Fibroblast of the conjunctiva (primary cell): ENCODE measurements at places on chromosomes 3 and 15.

DNA sequence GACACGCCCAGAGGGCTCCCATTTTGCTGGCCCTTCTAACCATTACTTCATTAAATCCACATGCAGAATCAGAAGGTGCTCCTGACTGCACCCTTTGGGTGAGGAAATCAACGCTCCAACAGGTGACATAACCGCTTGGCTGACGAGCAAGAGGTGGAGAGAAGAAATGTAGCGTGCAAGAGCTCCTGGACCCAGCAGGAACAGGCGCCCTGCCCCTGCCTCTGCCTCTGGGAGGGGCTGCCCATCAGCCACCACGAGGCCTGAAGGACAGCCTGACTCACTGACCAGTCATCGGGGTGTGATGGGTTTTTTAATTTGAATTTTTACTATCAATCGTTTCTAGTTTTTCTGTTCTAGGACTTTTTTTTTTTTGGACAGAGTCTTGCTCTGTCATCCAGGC, 218.2 kb downstream of the ADAMTS17 start:
- no peak for DNase-seq

DNA sequence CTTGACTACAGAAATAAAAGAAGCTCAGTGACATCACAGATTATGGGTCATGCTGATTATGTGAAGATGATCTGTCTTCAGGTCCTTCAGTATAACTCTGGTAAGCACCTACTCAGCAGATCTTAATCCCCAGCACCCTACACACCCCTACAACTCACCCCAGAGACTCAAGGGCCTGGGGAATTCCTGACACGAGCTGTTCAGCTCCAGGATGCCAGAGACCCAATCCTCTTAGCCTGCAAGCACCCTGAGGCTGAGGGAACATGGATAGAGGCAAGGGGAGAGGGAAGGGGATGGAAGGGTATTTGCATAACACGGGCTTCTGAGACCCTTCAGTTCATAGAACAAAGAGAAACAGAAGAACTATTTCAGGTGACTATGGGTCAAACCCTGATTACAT, 13.0 kb downstream of the GLB1 start:
- DNase-seq = no peak

GRCh38 chr3:108222853-108223565, 785 bp upstream of the IFT57 start:
- DNase-seq = no peak

GRCh38 chr3:195114786-195115599, 156.0 kb downstream of the XXYLT1 start:
- DNase-seq = no peak

DNA sequence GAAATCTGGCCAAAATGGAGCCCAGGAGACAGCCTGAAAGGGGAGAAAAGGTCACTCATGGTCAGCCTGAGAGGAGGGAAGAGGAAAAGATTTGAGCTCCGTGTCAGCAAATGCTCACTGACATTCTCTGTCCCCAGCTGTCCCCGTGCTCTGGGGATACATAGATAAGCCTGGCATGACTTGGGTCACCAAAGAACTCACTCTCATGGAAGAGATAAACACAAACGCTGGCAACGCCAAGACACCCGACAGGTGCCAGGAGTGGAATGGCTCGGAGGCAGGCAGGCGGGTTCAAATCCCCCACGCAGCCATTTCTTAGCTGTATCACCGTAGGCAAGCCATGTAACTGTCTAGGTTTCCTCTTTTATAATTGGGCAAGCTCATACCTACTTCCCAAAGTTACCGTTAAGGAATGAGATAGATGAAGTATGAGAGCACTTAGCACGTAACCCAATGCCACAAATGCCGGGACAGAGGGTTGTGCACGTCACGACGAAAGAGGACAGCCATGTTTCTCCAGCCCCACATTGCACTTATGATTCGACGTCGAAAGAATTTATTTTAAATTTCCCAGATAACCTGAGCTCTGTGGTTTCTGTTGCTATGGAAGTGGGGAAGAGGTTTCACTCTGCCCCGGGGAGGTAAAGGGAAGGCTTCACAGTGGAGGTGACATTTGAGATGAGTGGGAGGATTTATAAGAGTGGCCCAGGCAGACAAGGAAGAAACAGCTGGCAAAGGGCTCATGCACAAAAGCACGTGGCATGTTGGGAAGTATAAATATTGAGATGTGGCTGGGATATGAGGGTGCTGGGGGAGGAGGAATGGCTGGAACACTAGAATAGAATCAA, 41.4 kb upstream of the TSEN2 start:
- DNase-seq = no peak

GRCh38 chr15:76953913-76954312, 22.4 kb downstream of the RCN2 start:
- DNase-seq = no peak

GRCh38 chr3:53342353-53342752, 5.0 kb downstream of the DCP1A start:
- no peak for DNase-seq

- peak; percentile 70 for DNase-seq
These were observed 54.4 kb downstream of the FEZF2 start for GRCh38 chr3:62318752-62319569.

DNA sequence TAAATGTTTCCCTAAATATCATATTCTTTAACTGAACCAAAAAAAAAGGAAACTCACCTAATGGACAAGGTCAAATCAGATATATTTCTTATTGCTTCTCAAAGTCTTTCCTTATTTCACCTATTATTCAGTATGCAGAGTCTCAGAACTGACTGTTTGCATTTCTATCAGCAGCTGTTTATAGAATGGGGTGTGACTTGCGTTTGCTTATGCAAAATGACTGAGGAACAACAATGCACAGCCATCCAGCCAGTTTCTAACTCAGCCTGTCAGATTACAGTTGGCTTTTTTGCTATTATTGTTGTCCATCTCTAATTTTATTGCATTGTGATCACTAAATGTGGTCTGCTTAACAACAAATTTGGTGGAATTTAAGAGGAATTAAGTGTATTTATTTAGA, 40.7 kb downstream of the RAB27A start:
- DNase-seq = no peak

DNA sequence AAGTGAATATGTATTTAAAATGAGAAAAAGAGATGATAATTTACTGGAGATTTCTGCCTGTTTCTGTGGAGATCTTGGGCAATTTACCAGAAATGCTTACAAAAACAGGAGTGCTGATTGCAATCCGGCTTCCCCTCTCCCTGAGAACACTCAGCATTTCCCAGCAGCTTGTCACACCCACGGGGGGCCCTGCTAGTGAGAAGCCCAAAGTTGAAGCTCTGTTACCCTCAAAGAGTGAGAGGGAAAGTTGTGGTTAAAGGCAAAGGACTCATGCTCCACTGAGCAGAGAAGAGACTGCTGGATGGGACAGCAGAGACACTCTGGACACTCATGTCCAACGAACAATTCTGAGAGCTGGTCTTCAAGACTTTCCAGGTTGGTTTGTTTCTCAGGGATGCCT, 2.9 kb downstream of the MCTP2 start:
- DNase-seq = no peak

GRCh38 chr3:151281671-151282324, 3.5 kb upstream of the P2RY14 start:
- peak; percentile 29 for DNase-seq

- no peak for DNase-seq
These were observed 80.1 kb downstream of the SLC6A1 start for GRCh38 chr3:11072631-11073030.

DNA sequence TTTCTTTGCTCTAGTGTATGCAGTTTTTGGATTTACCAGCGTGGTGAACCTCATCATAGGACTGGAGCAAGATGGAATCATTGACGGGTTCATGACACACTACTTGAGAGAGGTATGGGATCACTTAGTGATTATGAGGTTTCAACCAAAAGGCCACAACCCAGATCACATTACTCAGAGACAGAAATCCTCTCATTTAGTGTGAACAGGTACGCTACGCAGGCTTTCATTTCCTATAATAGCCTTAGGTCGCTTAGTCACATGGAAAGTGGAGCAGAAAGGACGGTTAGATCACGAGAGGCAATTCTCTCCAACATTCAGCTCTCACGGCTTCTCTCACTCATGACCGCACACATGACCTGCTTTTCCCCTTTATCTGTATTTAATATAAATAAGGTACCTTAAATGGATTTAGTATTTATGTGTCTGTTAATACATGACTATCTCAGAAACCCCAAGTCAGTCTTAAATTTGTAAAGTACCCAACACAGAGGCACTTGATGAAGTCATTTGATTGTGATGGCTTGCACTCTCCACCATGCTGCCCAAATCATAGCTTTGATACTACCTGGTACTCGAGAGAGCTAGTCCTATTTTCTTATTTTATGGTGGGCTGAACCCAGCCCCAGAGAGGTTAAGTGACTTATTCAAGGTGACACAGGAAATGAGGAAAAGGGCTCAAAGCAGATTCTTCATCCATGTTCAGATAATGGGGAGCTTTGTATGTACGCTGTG, 8.6 kb downstream of the TM6SF1 start:
- no peak for DNase-seq

GRCh38 chr3:111392894-111393398, 149.1 kb upstream of the CD96 start:
- no peak for DNase-seq

DNA sequence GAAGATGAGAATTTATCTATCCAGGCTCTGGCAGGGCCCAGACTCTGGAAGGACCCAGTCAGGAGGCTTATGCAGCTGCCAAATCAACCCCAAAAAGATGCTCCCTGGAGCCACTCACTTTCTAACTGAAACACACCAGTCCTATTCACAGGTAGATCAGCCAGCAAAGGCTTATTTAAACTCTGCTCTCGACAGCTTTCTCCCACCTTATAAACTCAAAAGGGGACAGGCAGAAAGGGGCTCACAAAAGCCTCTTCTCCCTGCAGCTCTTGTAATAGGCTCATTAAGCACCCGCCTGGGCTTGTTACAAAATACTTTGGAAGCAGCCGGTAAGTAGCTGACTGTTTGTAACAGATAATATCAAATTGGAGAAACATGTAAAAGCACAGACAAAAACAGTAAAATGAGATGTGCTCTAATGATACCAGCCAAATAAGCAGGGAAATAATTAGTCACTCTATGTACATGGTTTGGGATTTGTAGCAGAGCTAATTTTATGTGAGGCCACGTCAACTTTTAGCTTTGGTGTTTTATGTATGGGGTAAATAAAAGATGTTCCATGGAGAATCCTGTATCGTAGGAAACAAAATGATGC, 213.8 kb downstream of the NR2F2 start:
- no peak for DNase-seq

GRCh38 chr15:56552659-56553058, 87.7 kb upstream of the MNS1 start:
- no peak for DNase-seq

- DNase-seq = no peak
These were observed 349.3 kb downstream of the ERC2 start for GRCh38 chr3:56118968-56119367.

DNA sequence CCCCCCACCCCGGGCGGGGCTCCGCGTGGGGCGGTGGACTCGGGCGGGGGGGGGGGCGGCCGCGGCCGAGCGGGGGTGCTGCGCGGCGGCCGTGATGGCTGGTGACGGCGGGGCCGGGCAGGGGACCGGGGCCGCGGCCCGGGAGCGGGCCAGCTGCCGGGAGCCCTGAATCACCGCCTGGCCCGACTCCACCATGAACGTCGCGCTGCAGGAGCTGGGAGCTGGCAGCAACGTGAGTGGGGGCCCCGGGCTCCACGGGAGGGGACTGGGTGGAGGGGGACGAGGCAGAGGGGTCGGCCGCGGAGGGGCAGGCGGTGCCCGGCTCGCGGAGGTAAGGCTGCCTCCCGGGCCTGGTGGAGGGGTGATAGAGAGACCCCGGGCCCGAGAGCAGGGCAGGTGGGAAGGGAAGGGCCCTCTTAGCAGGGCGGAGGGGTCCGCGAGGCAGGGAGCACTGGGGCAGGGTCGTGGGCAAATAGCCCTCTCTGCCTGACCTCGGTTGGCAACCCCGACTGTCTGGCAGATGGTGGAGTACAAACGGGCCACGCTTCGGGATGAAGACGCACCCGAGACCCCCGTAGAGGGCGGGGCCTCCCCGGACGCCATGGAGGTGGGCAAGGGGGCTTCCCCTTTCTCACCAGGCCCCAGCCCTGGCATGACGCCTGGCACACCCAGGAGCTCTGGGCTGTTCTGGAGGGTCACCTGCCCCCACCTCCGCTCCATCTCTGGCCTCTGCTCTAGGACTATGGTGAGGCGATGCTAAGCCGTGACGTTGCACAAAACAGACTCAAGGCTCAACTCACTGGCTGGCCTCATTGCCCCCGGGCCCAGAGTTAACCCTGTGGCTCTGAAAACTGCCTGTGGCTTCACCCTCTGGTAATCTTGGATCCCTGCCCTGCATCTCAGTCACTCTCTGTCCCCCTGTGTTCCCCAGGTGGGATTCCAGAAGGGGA, at the start of gene ECE2:
Gene ECE2 (plus strand): TSS at position 62 of the 950 bp plus-strand sequence. CDS start 132 bp downstream, at position 194.
- no peak for DNase-seq
